D341Med (cell line): ENCODE measurements at places on chromosomes 7 and 10.

DNA sequence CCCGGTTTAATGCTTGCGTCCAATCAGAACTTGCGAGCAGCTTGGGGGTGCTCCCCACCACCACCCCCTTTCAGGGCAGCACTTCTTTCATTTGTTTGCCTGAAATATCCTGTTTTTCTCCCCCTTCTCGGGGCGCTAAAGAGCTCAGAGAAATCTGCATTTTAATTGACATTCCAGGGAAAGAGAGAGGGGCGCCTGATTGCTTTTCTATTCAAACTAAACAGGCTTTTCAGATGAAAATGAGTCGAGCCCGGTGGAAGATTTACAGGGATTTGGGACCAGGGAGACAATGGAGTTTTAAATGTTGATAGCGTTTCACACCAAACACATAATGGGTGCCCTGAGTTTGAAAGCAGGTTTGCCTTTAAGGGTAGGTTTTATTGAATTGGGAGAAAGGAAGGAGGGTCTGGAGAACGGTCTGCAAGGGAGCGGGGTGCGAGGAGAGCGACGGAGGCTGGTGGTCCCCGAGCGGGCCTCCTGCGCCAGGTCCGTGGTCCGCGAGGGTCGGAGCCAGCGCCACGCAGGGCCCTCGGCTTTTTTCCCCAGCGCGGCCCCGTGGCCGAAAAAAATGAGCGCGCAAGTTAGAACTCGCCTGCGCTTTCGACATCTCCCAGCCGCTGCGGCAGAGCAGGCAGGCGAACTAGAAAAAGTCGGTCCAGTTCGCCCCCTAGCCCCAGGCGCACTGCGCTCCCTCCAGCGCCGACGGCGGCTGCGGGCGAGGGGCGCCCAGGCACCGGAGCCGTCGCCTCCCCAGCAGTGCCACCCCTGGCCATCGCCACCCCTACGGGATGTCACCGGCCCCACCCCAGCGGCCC is 1.3 kb downstream of the FGFR2 start:
- DNase-seq = peak; percentile 58

GRCh38 chr7:46015107-46015868 is 94.2 kb upstream of the IGFBP3 start:
- DNase-seq = no peak

DNA sequence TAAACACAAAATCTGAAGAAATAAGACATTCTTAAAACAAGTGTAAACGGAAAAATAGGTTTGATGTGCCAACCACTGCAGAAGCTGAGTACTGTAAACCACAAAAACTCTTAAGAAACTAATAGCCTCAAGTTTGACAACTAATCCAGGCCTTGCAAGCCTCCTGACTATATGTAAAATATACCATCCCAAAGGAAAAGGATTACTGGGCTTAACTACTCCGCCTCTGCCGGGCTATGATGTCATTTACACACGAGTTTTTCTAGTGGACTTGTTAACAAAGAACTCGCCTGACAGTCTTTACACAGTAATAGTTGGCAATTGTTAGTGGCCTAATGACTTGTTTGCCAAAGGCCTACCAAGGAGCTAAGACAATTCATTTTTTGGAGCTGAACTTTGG is 2.1 kb downstream of the KIF5B start:
- peak; percentile 46 for DNase-seq

- no peak for DNase-seq
These were observed 9.4 kb upstream of the ZC3HAV1 start for GRCh38 chr7:139118805-139119485.

DNA sequence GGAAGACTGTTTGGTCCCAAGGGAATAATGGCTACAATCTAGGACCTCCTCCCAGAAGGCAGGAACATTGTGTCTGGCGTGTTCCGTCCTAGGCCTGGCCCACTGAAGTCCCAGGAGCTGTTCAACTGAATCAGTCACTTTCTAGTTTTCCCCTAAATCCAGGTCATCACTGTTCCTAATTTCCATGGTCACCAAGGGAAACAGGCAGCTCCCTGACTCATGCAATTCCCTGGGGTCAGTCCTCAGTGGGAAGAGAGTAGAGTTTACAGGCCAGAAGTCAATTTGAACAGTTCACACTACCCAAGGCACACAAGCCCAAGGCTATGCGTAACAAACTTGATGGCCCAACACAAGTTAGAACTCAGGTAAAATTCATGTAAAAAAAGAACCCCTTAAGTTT is 44.0 kb downstream of the CREB3L2 start:
- no peak for DNase-seq

DNA sequence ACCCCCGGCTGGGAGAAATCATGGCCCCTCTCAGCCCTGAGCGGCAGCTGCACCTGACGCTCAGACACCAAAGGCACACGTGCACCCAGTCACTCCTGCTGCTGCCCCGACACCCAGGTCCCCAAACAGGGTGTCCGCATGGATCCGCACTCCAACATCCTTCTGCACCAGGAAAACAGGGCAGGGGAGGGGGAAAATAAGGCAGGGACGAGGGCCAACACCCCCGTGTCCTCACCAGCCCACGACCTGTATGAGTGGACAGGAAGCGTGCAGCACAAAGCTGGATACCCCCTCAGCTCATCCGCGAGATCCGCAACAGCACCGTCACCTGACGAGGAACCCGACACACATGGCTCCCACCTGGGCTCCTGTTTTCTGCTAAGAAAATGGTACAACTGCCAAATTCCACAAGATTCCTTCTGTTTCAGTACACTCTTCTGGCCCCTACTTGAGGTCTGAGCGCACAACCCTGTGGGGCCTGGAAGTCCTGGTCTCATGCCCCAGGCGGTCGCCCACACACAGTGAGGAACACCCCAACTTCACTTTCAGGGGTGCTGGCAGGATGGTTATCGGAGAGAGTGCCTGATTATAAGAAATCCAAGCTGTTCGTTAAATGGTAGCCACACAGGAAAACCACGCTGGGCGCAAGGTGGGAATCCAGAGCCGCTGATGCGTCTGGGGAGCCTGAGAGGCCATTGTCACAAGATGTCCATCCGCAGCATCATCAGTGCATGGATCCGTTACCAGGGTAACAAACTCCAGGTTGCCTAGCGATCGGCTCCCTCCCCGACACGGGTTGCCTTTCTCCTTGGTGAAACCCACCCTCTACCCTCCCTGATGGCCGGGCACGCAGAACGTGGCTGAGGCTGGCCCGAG is 63.6 kb downstream of the ZRANB1 start:
- DNase-seq = no peak

DNA sequence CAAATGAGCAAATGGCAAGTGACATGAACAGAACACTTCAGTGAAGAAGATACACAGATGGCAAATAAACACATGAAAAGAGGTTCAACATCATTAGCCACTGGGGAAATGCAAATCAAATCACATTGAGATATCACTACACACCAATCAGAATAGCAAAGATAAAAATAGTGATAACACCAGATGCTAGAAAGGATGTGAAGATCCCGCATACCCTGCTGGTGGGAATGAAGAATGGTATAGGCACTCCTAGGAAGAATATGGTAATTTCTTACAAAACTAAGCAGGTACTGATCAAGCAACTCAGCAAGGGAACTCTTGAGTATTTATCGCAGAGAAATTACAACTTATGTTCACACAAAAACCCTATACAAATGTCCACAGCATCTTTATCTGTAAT is 11.2 kb downstream of the LAMB4 start:
- no peak for DNase-seq
